Fibroblast of lung (primary cell): ENCODE measurements at places on chromosomes 6 and 20. TPM values are rescaled to one million over a fixed set of nuclear protein-coding genes. Genes with fewer than 3 reads are reported as not detected.
A peak's percentile ranks its signal among the peaks of the same experiment; 100 is the strongest.

The HLA-DMA gene
- polyA plus RNA-seq: 3.7 and 7.1 TPM in 2 replicates

The SLC17A3 gene
- polyA plus RNA-seq: 0.06 TPM in 1 of 2 replicates, not detected in the other

The CCN2 gene
- 216 and 347 TPM in 2 replicates for polyA plus RNA-seq

- DNase-seq: no peak
These were observed 12.7 kb downstream of the BFSP1 start for GRCh38 chr20:17518339-17519052.

- peak; percentile 49 for DNase-seq
These were observed 97.4 kb upstream of the DST start for GRCh38 chr6:56739836-56740815.

DNA sequence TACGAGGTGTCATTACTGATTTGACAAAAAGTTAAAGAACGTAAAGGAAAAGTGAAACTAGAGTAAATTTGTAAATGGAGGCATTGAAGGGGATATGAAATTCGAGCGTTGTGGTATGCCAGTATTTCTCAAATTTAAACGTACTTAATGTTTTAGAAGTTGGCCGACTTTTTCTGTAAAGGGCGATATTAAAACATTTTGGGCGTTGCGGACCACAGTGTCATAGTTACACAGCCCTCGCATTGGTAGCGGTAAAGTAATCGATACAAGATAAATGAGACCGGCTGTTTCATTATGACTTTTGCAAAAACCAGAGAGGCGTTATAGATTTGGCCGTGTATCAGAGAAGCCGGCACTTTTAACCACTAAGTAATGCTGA is 39.6 kb downstream of the OR2B2 start:
- no peak for DNase-seq

DNA sequence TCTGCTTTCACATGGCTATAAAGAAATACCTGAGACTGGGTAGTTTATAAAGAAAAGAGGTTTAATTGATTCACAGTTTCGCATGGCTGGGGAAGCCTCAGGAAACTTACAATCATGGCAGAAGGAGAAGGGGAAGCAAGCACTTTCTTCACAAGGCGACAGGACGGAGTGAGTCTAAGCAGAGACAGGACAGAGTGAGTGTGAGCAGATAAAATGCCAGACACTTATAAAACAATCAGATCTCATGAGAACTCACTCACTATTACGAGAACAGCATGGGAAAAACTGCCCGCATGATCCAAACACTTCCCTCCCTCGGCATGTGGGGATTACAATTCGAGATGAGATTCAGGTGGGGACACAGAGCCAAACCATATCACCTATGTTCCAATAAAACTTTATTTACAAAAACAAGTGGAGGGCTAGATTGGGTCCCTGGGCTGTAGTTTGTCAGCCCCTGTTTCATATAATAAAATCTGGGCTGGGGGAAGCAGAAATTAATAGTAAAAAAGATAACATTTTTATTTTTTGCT is 37.1 kb upstream of the CTAGE9 start:
- DNase-seq: no peak

DNA sequence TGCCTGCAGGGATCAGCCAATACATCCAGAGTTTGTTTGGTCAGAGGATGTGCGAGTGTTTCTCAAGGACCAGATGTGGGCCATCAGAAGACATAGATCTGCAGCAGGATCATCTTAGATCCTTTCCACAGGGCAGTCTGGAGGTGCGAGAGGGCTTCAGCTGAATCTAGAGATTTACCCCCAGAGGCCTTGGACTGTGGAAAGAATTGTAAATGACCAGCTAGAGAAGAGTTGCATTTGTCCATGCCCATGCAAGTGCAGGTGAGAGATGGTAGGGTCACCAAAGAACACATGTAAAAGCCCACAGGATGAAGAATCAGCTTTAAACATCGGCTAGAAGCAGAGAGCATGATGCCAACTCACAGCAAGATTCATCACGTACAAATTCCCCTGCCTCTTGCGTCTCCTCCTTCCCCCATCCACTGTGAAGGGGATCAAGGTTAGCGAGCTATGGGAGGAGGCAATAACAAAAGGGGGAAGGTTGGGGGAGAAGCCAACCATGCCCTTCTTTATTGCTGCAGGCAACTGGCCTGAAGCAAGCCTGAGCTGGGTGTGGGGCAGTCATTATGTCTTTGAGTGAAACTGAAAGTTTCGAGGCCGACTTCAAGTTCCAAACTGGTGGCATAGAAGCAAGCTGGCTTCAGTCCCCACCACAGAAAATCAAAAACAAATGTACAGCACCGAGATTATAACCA is 83.5 kb downstream of the SCML4 start:
- no peak for DNase-seq

DNA sequence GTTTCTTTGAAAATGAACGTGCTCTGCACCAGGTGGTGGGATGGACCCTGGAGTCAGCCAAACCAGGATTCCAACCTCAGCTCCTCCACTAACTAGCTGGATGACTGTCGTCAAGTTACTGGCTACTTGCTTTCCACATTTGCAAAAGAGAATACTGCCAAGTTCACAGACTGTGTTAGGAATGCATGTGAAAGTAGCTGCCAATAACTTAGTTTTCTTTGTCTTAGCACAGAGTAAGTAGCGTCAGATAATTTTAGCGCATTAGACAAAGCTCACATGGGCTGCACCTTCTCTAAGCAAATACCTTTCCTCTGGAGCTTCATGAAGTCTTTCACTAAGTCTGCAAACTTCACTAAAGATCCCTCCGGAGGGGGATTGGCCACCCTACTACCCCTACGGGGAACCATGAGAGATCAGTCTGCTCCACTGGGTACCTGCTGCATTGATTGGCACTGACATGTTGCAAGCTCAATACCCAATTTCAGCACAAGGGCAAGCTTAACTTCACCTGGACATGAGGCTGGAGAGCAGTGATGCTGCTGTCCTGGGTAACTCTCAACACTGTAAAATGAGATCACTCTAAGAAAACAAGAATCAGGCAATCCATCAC is 113.9 kb downstream of the MBOAT1 start:
- DNase-seq: peak; percentile 36

GRCh38 chr6:69795469-69796072 is 1.2 kb downstream of the LMBRD1 start:
- DNase-seq: no peak

- DNase-seq: peak; percentile 89
These were observed 21.9 kb upstream of the TAF8 start for GRCh38 chr6:42028234-42029061.

GRCh38 chr6:14361956-14362587 is 244.5 kb downstream of the CD83 start:
- no peak for DNase-seq

GRCh38 chr6:45624228-45624627 is 246.5 kb upstream of the SUPT3H start:
- no peak for DNase-seq

DNA sequence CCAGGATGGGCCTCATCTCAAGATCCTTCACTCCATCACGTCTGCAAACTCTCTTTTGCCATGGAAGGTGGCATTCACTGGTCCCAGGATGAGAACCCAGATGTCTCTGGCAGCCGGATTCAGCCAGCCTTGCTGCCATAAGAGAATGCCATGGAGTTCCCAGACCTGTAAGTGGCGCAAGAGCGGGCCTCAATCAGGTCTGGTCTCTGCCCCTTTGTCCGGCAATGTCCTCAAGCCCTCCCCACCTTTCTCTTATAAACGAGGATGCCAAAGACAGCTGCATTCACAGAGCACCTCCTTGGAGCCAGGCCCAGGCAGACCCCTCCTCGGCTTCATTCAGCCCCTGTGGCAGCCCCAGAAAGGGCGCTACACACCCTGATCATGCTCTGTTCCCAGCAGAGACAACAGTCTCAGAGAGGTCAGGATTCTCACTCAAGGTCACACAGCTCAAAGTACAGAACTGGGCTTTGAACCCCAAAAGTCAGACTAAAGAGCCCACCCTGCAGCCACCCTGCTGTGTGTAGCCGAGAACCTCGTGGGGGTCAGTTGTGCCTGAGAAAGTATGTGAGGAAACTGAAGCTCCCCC is 263.7 kb downstream of the TAF4 start:
- DNase-seq: no peak

- peak; percentile 60 for DNase-seq
These were observed 131.6 kb downstream of the UTRN start for GRCh38 chr6:144416773-144417172.

GRCh38 chr20:53592992-53593465 is 610 bp downstream of the ZNF217 start:
- DNase-seq: no peak
